ENCODE measurements at places on chromosomes 4 and X.

- DNase-seq, result no peak
Observed at GRCh38 chr4:122121593-122121992, 30.5 kb upstream of the BLTP1 start.

GRCh38 chr4:121958777-121959176 lies 6.9 kb upstream of the TRPC3 start:
- no peak for DNase-seq

- no peak for DNase-seq
Observed at GRCh38 chr4:141065872-141066271, 67.4 kb downstream of the RNF150 start.

GRCh38 chrX:150348365-150348764 lies 14.8 kb upstream of the MAMLD1 start:
- no peak for DNase-seq

GRCh38 chr4:148779771-148780170 lies 337.6 kb upstream of the NR3C2 start:
- no peak for DNase-seq

DNA sequence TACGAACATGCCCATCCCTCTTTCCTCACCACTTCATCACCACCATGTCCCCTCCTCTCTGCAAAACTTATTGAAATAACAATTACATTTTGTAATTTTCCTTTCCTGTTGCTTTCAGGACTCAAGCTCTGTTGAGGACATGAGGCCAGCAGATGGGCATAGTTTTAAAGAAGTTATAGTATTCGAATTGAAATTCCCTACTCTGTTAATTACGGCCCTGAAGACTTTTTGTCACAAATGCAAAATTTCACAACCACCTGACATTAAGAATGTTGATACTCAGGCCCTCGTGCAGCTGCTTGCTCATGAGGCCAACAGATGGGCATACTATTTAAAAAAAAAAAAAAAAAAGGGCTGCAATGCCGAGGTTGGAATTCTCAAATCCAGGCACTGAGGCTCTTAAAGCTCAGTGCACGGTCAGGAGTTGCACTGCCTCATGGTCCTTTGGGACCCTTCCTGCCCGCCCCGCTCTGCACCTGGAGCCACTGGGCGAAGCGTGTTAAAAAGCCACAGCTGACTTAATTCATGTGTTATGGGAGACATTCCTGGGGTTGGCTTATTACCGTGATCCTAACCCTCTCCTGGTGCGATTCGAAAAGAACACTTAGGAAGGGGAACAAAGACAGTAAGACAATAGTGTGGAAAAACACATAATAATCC lies 34.2 kb upstream of the FAT1 start:
- no peak for DNase-seq

GRCh38 chr4:26356081-26356501 lies 35.3 kb downstream of the RBPJ start:
- DNase-seq, result no peak

DNA sequence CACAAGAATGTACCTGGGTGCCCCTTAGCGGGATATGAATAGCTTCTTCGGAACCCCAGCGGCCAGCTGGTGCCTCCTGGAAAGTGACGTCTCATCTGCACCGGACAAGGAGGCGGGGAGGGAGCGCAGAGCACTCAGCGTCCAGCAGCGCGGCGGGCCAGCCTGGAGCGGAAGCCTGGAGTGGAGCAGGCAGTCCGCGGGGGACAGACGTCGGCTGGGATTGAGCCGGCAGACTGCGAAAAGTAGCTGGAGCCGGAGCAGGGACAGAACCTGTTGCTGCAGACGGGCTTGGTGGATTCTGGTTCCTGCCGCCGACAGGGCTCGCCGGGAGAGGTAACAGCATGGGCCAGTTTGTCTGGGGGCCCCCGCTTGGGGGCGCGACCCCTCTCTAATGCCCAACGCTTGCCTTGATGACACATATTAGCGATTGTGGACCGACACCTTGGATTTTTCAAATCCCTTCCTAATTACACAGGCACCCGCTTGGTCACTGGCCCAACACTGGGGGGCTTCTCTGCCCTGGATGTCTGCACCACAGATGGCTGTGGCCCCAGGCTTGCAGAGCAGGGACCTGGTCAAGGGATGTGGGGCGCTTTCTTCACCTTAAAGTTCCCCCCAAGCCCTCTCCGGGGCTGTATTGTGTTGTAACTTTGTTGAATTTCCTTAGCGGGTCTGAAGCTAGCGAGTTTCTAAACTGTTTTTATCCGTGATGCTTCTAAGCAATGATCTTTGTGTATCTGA lies at the start of gene NPFFR2:
TSS of gene NPFFR2 (plus strand) at position 133 of the 741 bp plus-strand sequence. CDS start 96,592 bp downstream, outside the sequence.
- DNase-seq, result no peak
